ENCODE measurements at places on chromosomes 16 and 17. TPM values are rescaled to one million over a fixed set of nuclear protein-coding genes. Genes with fewer than 3 reads are reported as not detected.

- peak; percentile 74 for DNase-seq
These were observed at the start of gene BRD7 for GRCh38 chr16:50368410-50369132. TSS of gene BRD7 (minus strand) at chr16:50368988. CDS start at chr16:50368774, 214 bp downstream.

DNA sequence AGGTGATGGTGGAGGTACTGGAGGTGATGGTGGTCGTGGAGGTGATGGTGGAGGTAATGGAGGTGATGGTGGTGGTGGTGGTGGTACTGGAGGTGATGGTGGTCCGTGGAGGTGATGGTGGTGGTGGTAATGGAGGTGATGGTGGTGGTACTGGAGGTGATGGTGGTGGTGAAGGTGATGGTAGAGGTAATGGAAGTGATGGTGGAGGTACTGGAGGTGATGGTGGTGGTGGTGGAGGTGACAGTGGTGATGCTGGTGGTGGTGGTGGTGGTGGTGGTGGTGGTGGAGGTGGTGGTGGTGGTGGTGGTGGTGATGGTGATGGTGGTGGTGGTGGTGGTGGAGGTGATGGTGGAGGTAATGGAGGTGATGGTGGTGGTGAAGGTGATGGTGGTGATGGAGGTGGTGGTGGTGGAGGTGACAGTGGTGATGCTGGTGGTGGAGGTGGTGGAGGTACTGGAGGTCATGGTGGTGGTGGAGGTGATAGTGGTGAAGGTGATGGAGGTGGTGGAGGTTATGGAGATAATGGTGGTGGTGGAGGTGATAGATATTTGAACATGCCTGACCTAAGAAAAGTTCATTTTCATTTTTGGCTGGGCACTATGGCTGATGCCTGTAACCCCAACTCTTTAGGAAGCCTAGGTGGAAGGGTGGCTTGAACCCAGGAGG lies 55.0 kb downstream of the RNF213 start:
- DNase-seq: no peak

DNA sequence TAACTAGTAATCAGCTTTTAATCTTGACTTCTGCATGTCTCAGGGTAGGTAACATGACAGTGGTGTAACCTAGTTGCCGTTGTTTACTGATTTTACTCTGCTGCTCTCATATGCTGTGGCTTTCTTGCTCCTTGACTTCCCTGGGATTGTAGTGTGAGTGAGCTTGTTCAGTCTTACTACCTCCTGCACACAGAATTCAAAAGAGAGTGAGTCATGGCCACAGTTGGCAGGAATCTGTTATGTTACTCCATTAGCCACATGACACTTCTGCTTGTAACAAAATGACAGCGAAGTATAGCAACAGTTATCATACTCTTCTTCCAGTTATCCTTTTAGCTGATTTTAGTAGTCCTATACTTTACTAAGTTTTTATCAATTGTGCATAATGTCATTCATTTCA lies 18.8 kb downstream of the TNRC6A start:
- DNase-seq: no peak

DNA sequence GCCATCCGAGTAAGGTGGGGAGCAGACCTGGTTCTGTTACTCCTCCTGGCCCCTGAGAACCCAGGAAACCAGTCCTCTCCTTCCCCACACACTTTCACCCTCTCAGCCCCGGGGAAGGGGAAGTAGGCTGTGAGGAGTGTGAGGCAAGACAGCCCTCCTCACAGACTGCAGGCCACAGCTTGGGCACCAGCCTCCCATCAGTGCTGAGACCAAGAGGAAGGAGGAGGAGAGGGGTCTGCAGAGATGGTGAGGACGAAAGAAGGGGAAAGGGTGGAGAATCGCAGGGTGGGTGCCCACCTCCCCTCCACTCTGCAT lies 7.0 kb downstream of the G6PC3 start:
- DNase-seq: peak; percentile 24

DNA sequence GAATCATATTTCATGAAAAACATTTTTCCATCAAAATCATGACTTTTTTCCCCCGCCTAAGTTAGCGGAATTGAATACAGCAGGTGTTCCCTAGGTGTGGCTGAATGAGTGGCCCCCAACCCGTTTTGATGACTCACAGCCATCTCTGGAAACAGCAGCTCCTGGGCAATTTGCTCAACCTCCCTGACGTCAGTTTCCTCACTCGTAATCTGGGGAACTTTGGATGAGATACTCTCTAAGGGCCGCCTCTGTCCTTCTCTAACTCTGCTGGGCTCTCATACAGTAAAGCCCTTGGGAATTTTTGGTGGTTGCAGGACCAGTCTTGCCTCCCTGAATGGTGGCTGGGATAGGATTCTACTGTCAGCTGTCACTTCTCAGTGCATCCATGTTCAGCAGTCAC lies 11.6 kb upstream of the NTN1 start:
- no peak for DNase-seq

DNA sequence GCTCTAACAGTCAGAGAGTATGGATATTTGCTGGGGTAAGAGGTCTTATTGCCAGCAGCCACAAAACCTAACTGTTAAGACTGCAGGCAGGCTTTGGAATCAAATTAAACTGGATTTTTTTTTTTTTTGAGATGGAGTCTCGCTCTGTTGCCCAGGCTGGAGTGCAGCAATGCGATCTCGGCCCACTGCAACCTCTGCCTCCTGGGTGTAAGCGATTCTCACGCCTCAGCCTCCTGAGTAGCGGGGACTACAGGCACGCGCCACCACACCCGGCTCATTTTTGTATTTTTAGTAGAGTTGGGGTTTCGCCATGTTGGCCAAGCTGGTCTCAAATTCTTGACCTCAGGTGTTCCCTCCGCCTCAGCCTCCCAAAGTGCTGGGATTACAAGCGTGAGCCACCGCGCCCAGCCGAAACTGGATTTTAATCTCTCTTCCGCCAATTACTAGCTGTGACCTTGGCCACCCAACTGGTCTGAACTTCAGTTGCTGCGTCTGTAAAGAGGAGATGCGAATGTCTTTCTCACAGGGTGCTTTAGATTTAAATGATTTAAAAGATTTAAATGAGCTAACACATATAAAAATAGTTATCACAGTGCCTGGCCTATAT lies 842 bp downstream of the MRPL10 start:
- no peak for DNase-seq

- peak; percentile 62 for DNase-seq
These were observed 42.7 kb downstream of the TIMM22 start for GRCh38 chr17:1039511-1040215.

GRCh38 chr16:55868980-55869379 lies 6.2 kb downstream of the CES5A start:
- DNase-seq: no peak

TBC1D3 gene
- total RNA-seq: not detected

MYH1 gene
- total RNA-seq: not detected

TP53TG3 gene
- total RNA-seq: not detected

Measured in H9 (cell line).